NCI-H2029 (cell line): ENCODE measurements at places on chromosomes 2 and 18.

DNA sequence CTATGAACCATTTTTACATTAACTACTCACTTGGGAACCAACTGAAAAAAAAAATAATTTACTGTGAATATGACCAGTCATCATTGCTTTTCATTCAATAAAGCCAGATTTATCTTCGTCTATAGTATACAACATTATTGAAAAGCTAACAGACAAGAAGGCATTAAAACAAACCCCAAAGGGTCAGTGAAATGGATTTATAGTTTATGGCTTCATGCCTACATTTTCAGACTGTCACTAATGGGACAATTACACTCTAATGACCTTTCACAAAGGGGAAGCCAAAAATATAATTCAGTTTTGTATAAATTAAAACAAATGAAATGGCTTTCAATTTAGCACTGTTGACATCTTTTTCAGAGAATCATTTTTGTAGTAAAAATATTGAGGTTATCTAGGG is 169.1 kb downstream of the DSEL start:
- DNase-seq: no peak

DNA sequence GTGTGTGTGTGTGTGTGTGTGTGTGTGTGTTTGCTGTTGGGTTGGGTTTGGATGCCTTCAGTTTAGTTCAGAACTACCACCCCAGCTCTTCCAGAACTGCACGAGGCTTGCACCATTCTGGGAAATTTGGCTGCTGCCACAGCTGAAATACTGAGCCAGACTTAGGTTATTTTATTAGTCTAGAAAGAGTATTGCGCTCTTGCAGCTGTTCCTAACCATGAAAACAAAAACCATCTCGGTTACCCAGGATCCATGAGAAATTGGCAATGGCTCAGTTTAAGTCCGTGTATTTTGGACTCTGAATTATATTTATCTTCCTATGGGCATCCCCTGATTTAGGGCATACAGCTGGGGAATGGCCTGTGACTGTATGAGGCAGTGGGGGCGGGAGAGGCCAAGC is 83.2 kb downstream of the TANC1 start:
- DNase-seq: no peak

DNA sequence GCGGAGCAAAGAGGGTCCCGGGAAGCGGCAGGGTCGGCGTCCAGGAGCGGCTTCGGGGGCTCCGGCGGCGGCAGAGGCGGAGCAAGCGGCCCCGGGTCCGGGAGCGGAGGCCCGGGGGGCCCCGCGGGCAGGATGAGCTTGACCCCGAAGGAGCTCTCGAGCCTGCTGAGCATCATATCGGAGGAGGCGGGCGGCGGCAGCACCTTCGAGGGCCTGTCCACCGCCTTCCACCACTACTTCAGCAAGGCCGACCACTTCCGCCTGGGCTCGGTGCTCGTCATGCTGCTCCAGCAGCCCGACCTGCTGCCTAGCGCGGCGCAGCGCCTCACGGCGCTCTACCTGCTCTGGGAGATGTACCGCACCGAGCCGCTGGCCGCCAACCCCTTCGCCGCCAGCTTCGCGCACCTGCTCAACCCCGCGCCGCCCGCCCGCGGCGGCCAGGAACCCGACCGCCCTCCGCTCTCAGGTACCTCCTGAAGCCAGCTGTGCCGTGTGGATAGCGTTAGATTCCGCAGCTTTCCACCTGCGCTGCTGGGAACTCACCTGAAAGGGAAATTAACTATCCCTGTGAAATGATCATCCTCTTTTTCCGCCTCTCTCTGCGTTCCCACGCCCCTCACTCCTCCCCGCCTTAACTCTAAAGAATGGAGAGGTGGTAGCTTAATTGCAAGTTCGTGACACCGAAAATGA is 472 bp downstream of the CNOT11 start:
- DNase-seq: peak; percentile 48

- DNase-seq: no peak
Measured at GRCh38 chr2:191710411-191710900, 32.5 kb downstream of the NABP1 start.

GRCh38 chr2:28628987-28629386 is 122.6 kb upstream of the PPP1CB start:
- DNase-seq: no peak

DNA sequence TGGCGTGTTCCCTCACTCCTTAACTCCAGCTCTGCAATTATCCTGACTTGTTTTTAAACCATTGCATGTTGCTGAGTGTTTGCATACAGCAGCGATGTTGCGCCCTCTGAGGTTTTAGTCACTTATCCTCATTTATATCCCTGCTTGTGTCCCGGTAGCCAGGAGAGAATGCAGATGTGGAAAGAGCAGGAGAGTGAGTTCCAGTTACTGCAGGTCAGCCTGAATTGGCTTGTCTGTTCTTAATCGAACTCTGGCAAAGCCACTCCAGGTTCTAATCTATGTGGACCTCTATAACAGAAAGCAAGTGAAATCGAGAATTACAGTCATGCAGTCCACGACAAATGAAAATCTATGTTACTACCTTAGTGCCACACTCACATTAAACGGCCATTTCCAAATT is 295.1 kb upstream of the REV1 start:
- no peak for DNase-seq

GRCh38 chr18:2848247-2849246 is 1.7 kb downstream of the EMILIN2 start:
- DNase-seq: no peak

GRCh38 chr2:98463988-98464771 is 19.5 kb downstream of the INPP4A start:
- DNase-seq: no peak

DNA sequence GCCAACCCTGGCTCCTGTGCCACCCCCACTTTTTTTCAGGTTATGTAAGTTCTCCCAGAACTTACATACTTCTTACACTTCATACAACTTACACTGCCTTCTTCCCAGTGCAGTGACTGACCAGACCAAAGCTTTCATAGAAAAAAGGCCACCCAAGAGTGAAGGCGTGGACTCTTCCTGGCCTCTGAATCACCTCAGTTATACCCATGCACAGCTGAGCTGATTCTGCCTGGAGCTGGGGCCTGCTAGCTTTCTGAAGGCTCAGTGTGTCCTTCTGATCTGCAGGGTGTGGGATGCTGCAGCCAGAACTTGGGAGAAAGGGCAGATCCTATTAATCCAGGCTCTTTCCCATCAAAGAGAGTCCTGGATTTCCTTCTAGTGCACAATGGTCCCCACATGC is 216.1 kb downstream of the TTC32 start:
- DNase-seq: no peak

- no peak for DNase-seq
Measured at GRCh38 chr2:167946441-167946841, 301.0 kb downstream of the STK39 start.

DNA sequence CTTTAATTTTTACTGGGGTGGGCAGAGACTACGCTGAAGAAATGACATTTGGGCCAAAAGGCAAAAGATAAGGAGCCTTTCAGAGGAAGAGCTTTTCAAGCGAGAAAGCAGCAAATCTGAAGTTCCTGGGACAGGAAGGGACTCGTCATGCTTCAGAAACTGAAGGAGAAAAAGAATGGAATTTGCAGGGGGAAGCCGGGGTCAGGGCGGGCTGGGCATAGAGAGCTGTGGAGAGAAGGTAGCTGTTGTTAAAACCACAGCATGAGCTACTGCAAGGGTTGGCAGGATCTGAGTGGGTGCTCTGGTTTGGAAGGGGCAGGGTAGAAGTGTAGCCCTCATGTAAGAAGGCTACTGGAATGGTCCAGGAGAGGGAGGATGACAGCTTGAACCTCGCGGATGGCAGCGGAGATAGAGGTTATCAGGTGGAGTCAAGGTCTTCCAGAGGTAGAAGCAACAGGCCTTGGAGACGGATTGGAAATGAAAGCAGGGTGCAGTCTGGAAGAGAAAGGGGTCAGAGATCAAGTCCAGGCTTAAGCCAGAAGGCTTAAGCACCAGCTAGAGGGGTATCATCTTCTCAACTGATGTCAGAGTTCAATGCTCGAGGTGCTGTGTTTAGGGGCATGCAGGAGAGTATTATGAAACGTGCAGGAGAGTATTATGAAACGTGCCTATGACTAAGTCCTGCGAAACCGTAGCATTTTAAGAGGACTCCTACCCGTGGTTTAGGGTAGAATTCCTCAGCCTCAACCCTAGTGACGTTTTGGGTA is 18.9 kb downstream of the ATP8B1 start:
- no peak for DNase-seq

DNA sequence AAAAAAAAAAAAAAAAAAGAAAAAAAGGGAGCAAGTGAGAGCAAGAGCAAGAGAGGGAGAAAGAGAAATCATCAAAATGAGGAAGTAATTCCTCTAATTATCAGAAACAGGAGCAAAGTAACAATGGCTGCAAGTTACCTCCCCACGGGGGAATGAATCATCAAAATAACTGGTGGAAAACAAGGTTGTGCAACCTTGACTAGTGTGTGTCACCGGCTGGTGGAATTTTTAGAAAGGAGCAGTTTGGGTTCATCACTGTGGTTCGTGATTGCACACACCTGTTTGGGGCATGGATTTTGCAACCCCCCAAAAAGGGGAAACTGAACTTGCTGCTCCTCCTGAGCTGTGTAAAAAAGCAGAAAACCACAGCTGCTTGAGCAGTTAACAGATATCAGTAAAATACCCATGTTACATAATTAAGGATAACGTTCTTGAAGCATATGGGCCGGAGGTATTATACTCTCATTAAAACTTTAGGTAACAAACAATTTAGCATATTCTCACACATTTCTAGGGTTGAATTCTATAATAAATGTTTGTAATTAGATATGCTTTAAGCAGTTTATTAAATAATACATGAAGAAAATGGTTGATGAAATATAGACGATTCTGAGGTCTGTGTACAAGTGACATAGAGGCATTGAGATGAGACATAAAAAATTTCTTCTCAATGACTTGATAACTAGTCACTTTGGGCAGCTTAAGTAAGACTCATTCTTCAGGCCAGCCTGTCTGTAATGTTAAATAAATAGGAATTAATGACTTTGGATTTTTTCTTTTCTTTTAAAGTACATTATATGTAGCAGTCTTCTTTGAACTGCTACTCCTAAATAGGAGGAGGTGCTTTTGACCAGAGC is 184.2 kb upstream of the ZEB2 start:
- no peak for DNase-seq

- DNase-seq: no peak
Measured at GRCh38 chr2:165720511-165720910, 73.5 kb downstream of the GALNT3 start.

- no peak for DNase-seq
Measured at GRCh38 chr2:102432386-102432785, 9.4 kb downstream of the IL18RAP start.

GRCh38 chr2:163157891-163158496 is 319.4 kb upstream of the KCNH7 start:
- no peak for DNase-seq

GRCh38 chr2:109370399-109371035 is 241.5 kb downstream of the SH3RF3 start:
- no peak for DNase-seq

DNA sequence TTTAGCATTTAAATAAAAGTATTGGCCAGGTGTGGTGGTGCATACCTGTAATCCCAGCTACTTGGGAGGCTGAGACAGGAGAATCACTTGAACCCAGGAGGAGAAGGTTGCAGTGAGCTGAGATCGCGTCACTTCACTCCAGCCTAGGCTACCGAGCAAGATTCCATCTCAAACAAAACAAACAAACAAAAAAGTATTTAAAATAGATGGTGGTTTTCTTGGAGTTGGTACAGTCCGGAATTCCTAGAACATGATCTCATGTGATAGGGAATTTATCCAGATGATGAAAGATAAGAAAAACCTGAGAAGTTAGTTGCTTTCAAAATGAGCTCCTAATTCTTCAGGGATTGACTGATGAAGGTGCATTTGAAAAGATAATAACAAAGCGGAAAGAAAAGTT is 62.0 kb downstream of the BIRC6 start:
- DNase-seq: no peak

DNA sequence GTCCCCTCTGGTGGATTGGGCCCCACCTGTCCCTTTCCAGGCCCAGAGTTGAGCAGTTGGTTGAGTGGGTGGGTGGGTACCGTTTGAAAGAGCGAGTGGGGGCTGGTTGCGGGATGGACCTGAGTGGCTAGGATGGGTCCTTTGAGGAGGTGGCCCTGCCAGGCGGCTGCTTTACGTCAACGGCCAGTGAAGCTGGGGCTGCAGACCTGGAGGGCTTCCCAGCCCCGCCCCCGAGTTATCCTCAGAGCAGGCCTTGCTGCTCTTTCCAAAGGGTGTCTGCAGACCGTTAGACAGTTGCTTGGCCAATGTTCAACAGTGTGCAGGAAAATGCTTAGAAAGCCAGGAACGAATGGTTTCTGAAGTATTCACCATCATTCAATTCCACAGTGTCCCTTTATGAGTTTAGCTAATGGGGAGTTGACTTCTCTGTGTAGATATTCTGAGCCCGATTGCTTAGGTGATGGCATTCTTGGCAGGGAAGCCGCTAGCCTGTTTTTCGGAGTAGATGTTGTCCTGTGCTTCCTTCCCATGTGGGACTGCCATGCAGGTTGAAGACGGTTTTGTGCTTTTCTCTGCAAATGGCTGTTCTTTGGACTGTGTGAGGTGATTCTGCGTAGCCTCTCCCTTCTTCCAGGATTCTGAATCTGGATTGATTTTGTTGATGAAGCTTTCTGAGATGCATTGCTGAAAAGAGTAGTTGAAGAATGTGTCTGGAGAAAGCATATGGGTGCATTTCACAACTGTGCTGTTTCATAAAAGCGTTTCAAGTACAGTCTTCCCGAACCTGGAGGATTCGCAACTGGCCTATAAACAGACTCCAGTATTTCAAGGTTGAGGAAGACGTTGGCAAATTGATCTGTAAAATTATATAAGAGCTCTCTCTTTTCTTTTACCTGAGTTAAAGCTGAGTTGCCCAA is 45.8 kb downstream of the LDLRAD4 start:
- no peak for DNase-seq

DNA sequence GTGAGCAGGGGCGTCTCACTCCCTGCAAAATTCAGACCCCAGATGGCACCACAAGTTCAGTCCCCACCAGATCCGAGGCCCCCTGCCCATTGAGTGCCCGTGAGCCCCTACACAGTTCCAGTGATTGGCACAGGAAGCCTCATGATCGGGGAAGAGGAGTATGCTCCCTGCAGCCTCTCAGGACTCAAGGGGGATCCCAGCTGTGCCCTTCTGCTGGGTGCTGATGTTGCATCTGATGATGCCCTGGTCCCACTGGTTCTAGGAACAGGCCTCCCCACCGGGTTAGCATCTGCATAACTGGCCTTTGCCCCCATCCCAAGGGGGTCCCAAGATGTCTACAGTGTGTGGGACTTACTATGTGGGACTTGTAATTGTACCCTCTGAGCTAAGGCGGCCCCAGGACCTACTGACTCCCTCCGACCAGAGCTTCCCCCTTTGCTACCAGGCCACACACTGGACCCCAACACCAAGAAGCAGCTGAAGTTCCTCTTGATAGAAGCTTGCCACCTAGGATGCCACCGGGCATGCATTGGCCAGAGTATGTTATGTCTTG is 8.6 kb downstream of the ALPG start:
- no peak for DNase-seq

GRCh38 chr2:197057959-197058358 is 131.5 kb upstream of the PGAP1 start:
- DNase-seq: no peak

DNA sequence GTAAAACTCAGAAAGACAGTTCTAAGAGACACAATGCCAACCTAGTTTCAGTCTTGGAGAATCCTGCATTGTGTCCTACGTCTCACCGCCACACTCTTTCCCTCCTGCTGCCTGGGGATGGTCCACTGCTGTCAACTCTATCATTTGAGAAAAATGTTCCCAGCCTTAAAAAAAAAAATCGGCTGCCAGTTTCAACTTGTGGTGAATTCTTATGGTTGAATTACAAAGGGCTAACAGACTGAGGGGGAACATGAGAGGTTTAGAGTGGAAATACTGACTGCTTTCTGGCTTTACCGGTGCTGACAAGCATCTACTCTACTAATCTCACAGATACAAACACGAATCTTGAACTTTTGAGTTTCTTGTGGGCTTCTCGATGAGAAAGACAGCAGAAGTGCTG is 74.0 kb downstream of the NAB1 start:
- no peak for DNase-seq
